Stimulated activated CD4-positive, alpha-beta T cell treated with anti-CD3 and anti-CD28 coated beads, Interleukin-15, amount 100 ng/mL, for 48 hours (primary cell): ENCODE measurements at places on chromosomes 2 and 18.

- no peak for DNase-seq
These were observed 106.3 kb upstream of the GPC1 start for GRCh38 chr2:240329116-240329665.

DNA sequence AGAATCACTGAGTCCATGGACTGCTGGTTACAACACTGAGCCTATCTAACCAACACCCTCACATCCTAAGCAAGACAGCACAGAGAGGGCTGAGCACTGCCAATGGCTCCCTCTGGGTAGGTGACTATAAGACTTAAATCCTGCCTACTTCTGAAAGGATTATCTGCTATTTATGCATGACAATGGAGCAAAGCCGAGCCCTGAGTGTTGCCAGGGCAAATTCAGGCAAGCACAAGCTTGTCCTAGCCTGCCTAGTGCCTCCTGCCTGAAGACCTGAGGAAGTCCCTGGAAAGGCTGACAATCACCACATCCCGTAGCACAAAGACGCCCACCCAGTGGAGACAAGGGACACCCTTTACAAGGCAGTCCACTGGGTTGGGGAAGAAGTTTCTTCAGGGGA, 129.7 kb downstream of the OSR1 start:
- no peak for DNase-seq

- DNase-seq: no peak
These were observed 292.6 kb upstream of the CYRIA start for GRCh38 chr2:16958266-16958665.

GRCh38 chr2:58920001-58920400, 678.9 kb upstream of the FANCL start:
- DNase-seq: no peak
